Cerebellar cortex (tissue), 1 donor: ENCODE measurements at places on chromosomes 3 and 15.
A peak's percentile ranks its signal among the peaks of the same experiment; 100 is the strongest.

GRCh38 chr3:180989291-180990163, at the start of gene DNAJC19:
DNAJC19 (minus strand) TSS chr3:180989736; CDS start chr3:180989602, 134 bp downstream.
- peak; percentile 99 for DNase-seq

DNA sequence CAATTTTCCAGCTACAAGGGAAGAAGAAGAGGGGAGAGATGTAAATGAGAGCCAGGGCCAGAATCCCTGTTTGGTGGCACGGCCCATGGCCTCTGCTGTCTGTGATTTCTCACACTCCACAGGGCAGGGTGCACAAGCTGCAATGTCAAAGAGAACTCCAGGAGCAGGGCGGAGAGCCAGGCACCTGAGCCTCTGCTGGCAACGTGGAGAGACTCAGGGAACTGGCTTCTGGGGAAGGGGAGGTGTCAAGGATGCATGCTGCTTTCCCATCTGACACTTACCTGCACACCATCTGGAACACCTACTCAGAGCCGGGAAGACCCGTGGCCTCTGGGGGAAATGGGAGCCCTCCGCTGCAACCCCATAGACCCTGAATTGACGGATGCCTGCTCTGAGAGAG, 507.5 kb upstream of the NR2F2 start:
- peak; percentile 73 for DNase-seq

GRCh38 chr3:71972031-71972430, 187.1 kb upstream of the PROK2 start:
- DNase-seq: no peak

DNA sequence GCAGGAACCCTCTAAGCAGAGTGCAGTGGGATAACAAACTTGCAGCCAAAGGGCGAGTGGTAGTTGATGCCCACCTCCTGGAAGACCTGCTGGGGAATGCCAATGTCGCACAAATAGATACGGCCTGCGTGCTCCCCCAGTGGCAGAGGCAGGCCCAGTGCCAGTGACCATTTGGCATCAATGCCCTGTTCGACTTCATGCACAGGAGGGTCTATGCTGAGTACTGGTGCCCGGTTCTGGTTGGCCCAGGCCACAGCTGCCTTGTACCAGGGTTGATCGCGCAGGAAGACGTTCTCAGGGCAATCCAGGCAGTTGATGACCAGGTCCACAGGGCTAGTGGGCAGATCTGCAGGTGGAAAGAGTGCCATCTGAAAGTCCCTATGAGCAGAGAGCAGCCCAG, 17.0 kb downstream of the CLK3 start:
- DNase-seq: no peak

- DNase-seq: no peak
These were observed 79.2 kb downstream of the TMEM108 start for GRCh38 chr3:133117342-133117741.

- DNase-seq: no peak
These were observed 339.7 kb upstream of the NR2F2 start for GRCh38 chr15:95990833-95991232.

- DNase-seq: no peak
These were observed 454.6 kb upstream of the ARPP21 start for GRCh38 chr3:35184775-35185174.

DNA sequence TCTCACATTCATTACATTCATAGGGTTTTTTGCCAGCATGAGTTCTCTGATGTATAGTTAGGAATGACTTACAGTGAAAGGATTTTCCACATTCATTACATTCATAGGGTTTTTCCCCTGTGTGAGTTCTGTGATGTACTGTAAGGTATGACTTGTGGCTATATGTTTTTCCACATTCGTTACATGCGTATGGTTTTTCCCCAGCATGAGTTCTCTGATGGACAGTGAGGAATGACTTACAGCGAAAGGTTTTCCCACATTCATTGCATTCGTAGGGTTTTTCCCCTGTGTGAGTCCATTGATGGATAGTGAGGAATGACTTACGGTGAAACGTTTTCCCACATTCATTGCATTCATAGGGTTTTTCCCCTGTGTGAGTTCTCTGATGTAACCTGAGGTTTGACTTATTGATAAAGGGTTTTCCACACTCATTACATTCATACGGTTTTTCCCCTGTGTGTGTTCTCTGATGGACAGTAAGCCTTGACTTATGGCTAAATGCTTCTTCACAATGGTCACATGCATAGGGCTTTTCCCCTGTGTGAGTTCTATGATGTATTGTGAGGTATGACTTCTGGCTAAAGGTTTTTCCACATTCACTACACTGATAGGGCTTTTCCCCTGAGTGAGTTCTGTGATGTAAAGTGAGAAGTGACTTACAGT, 47.4 kb downstream of the ZNF717 start:
- DNase-seq: peak; percentile 1

DNA sequence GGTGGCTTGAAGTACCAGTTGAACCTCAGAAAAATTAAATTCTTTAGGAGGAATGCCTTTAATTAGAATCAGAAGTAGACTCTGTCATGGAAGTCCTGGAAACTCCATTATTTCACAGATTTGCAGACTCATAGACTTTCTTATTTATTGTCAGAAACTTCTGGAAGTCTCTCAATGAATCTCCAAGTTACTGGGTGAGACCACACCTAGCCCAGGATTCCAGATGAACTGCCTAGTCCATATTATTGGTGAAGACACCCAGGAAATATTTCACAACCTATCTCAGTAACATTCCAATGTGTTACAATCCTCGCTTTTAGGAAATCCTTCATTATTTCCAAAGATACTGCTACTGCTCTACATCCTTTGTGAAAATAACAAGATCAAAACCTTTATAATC, 6.5 kb upstream of the THBS1 start:
- no peak for DNase-seq

- no peak for DNase-seq
These were observed 40.2 kb downstream of the CMTM8 start for GRCh38 chr3:32278714-32279113.
